ENCODE measurements at places on chromosomes 1 and 21. TPM values are rescaled to one million over a fixed set of nuclear protein-coding genes. Genes with fewer than 3 reads are reported as not detected.
A peak's percentile ranks its signal among the peaks of the same experiment; 100 is the strongest.

GRCh38 chr1:8992936-8993687, 33.1 kb downstream of the SLC2A7 start:
- no peaks in the 10 kb centered on the region for H3K36me3 ChIP-seq
- H3K27me3 ChIP-seq: no peaks in the 10 kb centered on the region
- no peaks in the 10 kb centered on the region for H3K4me1 ChIP-seq
- no peak for DNase-seq

HTR1D gene
- total RNA-seq: not detected

DNA sequence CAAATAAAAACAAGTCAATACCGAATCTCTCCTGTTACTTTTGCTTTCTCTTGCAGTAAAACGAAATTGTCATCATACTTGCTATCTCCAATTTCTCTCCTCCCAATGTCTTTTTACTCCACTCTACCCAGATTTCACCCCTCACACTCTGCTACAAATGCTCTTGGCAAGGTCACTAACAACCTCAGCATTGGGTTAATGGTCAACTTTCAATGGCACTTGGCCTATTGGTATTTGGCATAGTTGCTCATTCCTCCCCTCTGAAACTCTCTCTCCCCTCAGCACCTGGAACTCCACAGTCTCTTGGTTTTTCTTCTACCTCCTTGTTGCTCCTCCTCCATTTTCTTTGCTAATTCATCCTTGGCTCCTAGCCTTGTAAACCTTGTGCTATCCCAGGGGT, 367.3 kb downstream of the PTPRU start:
- H3K36me3 ChIP-seq: no peaks in the 10 kb centered on the region
- no peaks in the 10 kb centered on the region for H3K4me1 ChIP-seq
- no peak overlapping the region for H3K27ac ChIP-seq

- no peaks in the 10 kb centered on the region for H3K27me3 ChIP-seq
- no peaks in the 10 kb centered on the region for H3K36me3 ChIP-seq
- peak overlapping the region; percentile 7 for H3K4me3 ChIP-seq
- H3K27ac ChIP-seq: peak overlapping the region; percentile 80
- H3K4me1 ChIP-seq: peaks cover 23% of the 10 kb centered on the region
Measured at GRCh38 chr1:94801919-94802546, 18.1 kb upstream of the SLC44A3 start.

WNT3A gene
- not detected for total RNA-seq

DNA sequence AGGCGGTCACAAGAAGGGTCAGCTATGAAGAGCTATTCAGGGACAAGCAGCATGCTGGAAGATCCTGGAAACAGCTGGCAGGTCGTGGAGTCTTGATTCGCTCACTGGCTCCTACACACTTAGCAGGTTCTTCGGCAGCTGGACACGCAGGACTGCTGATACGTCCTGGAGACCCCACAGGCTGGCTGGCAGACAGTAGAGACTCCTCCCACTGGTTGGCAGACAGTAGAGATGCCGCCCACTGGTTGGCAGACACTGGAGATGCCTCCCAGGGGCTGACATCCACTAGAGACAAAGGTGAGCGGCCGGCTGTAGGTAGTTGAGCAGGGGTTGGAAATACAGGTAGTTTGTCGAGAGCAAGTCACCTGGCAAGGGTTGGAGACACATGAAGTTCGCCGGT, 466 bp downstream of the KRTAP11-1 start:
- H3K27me3 ChIP-seq: no peaks in the 10 kb centered on the region
- H3K4me3 ChIP-seq: no peak overlapping the region
- no peak for DNase-seq
- no peaks in the 10 kb centered on the region for H3K4me1 ChIP-seq

DNA sequence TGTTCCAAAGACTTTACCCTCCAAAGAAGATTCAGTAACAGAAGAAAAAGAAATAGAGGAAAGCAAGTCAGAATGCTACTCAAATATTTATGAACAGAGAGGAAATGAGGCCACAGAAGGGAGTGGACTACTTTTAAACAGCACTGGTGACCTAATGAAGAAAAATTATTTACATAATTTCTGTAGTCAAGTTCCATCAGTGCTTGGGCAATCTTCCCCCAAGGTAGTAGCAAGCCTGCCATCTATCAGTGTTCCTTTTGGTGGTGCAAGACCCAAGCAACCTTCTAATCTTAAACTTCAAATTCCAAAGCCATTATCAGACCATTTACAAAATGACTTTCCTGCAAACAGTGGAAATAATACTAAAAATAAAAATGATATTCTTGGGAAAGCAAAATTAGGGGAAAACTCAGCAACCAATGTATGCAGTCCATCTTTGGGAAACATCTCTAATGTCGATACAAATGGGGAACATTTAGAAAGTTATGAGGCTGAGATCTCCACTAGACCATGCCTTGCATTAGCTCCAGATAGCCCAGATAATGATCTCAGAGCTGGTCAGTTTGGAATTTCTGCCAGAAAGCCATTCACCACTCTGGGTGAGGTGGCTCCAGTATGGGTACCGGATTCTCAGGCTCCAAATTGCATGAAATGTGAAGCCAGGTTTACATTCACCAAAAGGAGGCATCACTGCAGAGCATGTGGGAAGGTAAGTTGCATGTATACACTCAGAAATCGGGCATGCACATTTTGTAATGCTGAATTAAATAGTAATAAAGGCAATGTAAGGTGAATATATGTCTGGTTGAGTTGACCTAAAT, 97.2 kb downstream of the ZFYVE9 start:
- no peak overlapping the region for H3K27ac ChIP-seq
- peaks cover 12% of the 10 kb centered on the region for H3K36me3 ChIP-seq
- H3K27me3 ChIP-seq: peaks cover 9% of the 10 kb centered on the region
- no peak for DNase-seq

- no peaks in the 10 kb centered on the region for H3K27me3 ChIP-seq
- no peaks in the 10 kb centered on the region for H3K36me3 ChIP-seq
- no peak overlapping the region for H3K4me3 ChIP-seq
- H3K4me1 ChIP-seq: no peaks in the 10 kb centered on the region
- DNase-seq: no peak
Measured at GRCh38 chr1:152880316-152880715, 2.2 kb downstream of the SMCP start.

DNA sequence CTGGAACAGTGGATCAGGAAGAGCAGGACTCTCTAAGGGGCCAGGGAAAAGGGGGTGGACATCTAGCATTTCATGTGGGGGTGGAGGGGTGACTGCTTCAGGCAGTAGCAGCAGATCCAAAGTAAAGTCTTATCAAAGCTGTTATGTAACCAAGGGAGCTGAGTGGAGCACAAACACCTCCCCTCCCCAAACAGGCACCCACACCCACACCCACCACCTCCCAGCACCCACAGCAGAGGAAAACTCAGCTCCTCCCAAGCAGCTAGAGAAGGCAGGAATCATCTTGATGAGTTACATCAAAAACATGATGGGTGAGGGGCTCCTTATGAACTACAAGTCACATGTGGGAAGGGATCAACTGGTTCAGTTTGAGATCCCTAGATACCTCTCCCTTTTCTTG, 6.0 kb downstream of the DLGAP3 start:
- H3K36me3 ChIP-seq: no peaks in the 10 kb centered on the region
- no peak for DNase-seq
- no peak overlapping the region for H3K27ac ChIP-seq
- H3K4me3 ChIP-seq: no peak overlapping the region
- peaks cover 100% of the 10 kb centered on the region for H3K27me3 ChIP-seq

DNA sequence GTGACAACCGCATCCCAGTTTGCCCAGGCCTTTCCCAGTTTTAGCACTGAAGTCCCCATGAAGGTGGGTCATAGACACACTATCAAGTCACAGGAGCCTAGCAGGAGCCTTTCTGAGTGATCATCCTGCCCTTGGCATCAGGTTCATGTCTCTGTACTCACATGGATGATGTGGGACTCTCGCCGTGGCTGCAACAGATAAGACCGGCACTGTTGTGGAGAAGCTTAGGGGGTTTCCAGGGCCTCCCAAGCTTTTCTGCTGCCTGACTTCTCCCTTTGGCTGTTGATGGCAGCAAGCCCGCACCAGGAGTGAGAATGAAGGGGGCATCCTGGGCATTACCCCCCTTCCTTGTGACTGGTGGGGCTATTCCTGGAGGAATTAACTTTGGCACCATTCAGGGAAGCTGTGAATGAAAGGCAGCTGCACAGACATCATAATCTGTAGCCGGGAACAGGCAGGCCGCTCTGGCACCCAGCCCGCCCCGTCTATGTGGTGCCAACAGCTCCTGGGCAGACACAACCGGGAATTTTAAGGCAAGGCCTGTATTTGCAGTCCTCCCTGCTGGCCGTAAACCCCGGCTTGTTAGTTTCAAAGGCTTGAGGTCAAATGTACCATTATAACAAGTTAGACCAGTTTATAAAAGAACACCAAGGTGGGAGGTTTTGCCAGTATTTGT, 148.6 kb downstream of the HUNK start:
- no peaks in the 10 kb centered on the region for H3K36me3 ChIP-seq
- peak overlapping the region; percentile 14 for H3K27ac ChIP-seq
- no peaks in the 10 kb centered on the region for H3K27me3 ChIP-seq
- H3K4me3 ChIP-seq: no peak overlapping the region

- no peaks in the 10 kb centered on the region for H3K36me3 ChIP-seq
- H3K27me3 ChIP-seq: no peaks in the 10 kb centered on the region
- DNase-seq: peak; percentile 71
- H3K27ac ChIP-seq: no peak overlapping the region
Measured at GRCh38 chr1:174258148-174258550, 98.8 kb downstream of the RABGAP1L start.

KLF17 gene
- total RNA-seq: not detected

- H3K27me3 ChIP-seq: no peaks in the 10 kb centered on the region
- H3K27ac ChIP-seq: no peak overlapping the region
- DNase-seq: no peak
- H3K4me3 ChIP-seq: no peak overlapping the region
Measured at GRCh38 chr1:194917769-194918168, 1690.5 kb downstream of the KCNT2 start.

GRCh38 chr1:156372265-156372586, 3.2 kb downstream of the RHBG start:
- DNase-seq: no peak
- H3K4me1 ChIP-seq: peaks cover 13% of the 10 kb centered on the region
- H3K36me3 ChIP-seq: no peaks in the 10 kb centered on the region
- H3K27me3 ChIP-seq: peaks cover 3% of the 10 kb centered on the region
- H3K27ac ChIP-seq: no peak overlapping the region
- no peak overlapping the region for H3K4me3 ChIP-seq

DNA sequence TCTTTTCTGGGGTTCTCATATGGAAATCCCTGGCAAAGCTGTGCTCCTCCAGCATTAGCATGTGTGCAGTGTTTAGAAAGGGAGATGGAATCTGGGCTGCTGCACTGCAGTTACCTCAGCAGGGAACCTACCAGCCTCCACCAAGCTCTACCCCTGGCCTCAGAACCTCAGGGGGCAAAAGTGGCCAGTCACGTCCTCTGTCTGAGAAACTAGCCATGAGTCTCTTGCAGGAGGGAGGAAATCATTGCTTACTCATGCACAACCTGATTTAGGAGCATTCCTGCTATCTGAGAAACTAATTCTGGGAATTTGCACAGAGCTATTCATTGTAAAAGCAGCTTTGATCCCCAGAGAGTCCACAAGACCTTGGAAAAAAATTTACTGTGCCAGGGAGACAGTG, 80.6 kb upstream of the IPO9 start:
- no peak overlapping the region for H3K27ac ChIP-seq
- H3K27me3 ChIP-seq: no peaks in the 10 kb centered on the region
- DNase-seq: no peak
- H3K4me3 ChIP-seq: no peak overlapping the region

- no peaks in the 10 kb centered on the region for H3K36me3 ChIP-seq
- peaks cover 34% of the 10 kb centered on the region for H3K4me1 ChIP-seq
- no peak overlapping the region for H3K27ac ChIP-seq
- H3K4me3 ChIP-seq: no peak overlapping the region
Measured at GRCh38 chr1:179178183-179178582, 51.3 kb downstream of the ABL2 start.

DNA sequence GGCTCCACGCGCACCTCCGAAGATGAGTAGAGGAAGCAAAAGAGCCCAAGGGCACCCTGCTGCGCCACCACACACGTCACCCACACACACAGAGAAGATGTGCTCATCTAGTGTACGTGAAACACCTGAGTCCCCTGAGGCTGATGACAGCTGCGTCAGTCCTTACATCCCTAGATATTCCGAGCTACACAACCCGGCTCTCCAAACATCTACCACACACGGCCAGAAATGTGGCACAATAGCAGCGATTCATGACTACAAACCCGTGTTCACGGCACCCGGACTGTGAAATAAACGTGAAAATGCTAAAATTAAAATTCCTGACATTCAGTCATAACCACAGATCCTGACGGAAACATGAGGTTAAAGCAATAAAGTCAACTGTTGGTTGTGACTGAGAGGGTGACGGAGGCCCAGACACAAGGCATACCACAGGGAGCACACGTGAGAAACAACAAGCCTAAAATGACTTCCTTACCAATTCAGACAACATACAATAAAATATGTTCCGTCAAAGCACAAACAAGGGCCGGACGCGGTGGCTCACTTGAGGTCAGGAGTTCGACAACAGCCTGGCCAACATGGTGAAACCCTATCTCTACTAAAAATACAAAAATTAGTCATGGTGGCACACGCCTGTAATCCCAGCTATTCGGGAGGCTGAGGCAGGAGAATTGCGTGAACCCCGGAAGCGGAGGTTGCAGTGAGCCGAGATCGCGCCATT, 7.3 kb downstream of the SSU72 start:
- peaks cover 45% of the 10 kb centered on the region for H3K4me1 ChIP-seq
- DNase-seq: no peak
- no peak overlapping the region for H3K4me3 ChIP-seq
- H3K27ac ChIP-seq: no peak overlapping the region

DNA sequence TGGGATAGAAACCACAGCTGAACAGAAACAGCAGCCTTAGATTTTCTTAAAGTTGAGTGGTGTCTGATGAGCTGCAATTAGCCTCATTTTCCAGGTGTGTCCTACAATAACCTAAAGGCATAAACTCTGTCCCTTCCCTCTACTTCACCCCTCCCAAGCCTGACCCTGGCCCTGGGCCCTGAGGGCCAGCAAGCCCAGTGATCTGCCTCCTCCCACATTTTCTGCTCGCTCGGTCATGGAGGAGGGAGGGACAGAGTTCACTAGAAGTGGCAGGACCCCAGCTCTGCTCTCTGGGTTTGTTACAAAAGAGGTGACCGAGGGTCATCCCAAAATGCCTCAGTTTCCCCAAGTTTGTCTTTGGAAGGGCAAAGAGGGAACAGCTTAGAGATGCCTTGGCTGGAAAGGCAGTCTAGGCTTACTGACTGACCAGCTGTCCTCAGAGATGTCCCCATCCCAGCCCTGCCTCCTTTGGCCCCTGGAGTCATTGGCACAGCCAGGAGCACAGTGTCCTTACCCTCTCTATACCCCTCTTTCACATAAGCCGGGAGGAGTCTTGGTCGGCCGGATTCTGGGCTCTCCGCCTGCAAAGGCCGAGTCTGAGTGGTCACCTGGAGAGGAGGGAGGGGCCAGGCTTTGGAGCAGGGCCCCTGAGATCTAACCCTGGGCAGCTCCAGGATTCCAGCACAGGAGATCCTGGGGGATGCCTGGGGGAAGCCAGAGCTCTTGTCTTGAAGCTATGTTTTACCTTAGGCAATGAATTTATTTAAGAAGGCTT, 172.7 kb downstream of the PTPRU start:
- peaks cover 58% of the 10 kb centered on the region for H3K27me3 ChIP-seq
- H3K27ac ChIP-seq: no peak overlapping the region
- H3K4me3 ChIP-seq: no peak overlapping the region
- no peaks in the 10 kb centered on the region for H3K36me3 ChIP-seq
- no peak for DNase-seq
- H3K4me1 ChIP-seq: no peaks in the 10 kb centered on the region

Measured in stomach (tissue), 19 donors.